Hepatocyte (in vitro differentiated cells): ENCODE measurements at places on chromosomes 7 and 10.

GRCh38 chr10:28754930-28755718, 77.8 kb downstream of the BAMBI start:
- DNase-seq: peak; percentile 52

DNA sequence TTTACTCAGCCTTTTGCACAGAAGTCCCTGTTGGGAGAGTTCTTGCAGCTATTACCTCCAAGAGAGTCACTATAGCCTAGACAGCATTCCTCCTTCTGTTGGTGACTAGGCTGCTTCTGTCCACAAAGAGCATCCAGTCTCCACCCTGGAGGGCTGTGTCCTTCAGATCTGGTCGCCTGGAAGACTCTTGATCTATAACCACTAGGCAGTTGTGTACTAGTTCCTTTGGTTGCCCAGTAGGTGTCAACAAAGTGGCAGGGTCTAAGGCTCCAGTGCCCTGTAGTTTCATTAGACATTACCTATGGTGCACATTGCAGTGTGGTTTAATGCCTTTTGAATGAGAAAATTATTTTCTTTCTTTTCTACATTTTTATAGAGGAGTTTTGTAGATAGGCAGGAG, 11.3 kb upstream of the AKR1C2 start:
- DNase-seq: no peak

- DNase-seq: no peak
These were observed 190.3 kb upstream of the SHH start for GRCh38 chr7:156002362-156003066.

DNA sequence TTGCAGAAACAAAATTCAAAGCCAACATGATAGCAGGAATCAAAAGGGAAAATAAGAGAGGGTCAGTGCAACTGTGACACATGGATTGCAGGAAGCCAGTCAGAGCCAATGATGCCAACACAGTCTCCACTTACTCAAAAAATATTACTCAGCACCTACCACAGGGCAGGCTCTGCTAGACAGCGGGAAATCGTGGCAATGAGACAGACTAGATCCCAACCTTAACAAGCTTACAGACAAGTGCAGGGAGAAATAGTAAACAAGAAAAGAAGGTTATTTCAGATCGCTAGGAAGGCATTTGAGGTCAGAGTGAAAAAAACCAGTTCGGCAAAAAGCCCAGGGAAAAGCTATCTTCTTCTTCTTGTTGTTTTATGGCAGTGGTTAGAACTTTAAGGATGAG, 45.2 kb upstream of the NPFFR1 start:
- DNase-seq: no peak

DNA sequence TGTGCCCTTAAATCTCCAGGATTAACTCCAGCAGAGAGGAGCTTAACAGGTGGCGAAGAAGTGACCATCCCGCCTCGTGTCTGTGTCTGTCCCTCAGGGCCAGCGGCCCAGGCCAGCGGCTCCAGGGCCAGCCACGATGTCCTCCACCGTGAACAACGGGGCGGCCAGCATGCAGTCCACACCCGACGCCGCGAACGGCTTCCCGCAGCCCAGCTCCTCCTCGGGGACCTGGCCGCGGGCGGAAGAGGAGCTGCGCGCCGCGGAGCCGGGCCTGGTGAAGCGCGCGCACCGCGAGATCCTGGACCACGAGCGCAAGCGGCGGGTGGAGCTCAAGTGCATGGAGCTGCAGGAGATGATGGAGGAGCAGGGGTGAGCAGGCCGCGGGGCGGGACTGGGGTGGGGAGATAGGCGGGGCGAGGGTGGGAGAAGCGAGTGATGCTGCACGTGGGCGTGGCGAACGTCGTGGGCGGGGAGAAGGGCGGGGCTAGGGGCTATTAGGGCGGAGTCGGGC, 33.3 kb downstream of the SRRM3 start:
- peak; percentile 90 for DNase-seq

DNA sequence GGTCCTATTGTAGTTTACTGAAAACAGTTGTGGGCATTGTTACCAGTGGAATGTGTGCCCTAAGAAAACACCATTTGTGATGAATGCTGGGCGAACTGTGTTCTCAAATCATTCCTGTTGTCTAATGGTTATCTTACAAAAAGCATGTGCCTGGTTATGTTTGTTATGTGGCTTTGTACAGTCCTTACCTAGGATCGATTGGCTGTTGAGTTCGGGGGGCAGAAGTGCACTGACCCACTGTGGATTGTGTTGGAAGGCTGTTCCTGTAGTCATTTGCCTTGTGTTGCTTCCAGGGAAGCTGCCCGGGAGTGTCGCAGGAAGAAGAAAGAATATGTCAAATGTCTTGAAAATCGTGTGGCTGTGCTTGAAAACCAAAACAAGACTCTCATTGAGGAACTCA, 84.3 kb downstream of the CREM start:
- no peak for DNase-seq

DNA sequence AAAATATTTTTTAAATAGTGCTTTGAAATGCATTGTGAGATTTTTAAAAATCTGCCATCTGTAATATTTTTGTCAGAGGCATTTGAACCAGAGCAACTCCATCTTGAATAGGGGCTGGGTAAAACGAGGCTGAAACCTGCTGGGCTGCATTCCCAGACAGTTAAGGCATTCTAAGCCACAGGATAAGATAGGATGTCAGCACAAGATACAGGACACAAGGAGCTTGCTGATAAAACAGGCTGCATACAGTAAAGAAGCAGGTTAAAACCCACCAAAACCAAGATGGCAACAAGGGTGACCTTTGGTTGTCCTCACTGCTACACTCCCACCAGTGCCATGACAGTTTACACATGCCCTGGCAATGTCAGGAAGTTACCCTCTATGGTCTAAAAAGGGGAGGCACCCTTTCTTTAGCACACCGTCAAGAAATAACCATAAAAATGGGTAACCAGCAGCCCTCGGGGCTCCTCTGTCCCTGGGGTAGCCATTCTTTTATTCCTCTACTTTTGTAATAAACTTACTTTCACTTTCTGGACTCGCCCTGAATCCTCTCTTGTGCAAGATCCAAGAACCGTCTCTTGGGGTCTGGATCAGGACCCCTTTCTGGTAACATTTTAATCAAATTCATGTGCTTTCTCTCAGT, 273.7 kb downstream of the SEMA3D start:
- DNase-seq: no peak

DNA sequence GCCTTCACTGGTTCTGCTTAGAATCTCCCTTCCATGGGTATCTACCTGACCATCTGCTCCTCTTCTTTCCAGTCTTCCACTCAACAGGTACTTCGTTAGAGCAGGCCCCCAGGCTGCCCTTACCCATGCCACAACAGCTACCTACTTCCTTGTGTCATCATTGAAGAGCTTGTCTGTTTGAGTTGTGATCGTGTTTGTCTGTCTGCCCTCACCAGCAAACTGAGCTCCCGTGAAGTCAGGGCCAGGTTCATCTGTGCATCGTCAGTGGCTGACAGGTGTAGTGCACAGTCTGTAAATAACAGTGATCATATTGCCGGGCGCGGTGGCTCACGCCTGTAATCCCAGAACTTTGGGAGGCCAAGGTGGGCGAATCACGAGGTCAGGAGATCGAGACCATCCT, 5.0 kb downstream of the NIPSNAP2 start:
- no peak for DNase-seq

DNA sequence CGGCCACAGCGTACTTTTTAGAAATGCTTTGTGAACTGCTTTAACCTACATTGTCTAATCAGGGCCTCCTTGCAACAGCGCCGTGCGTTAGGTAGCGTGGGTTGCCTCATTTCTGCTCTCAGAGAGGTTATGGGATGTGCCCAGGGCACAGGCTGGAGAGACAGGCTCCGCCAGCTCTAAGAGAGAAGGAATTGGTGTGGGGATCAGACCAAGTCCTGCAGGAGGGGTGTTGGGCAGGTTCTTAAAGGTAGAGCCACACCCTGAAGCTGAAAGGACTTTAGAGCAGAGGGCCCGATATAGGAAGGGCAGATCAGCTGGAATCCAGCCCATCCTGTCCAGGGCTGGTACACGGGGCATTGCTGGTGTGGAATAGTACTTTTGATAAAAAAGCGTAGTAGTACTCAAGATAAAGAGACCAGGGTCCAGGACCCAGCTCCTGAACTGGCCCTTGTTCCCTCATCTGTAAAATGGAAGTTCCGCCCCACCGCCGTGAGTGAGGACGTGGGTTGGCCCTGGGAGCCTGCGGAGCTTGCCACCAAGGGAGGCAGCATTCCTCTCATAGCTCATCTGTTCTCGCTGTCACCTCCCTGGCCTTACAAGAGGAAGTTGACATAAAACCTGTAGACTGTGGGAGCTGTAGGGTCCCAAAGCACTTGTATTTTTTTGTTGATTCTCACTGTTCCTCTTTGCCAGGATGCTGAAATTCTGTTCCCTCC, 37.2 kb downstream of the TMEM120A start:
- peak; percentile 59 for DNase-seq

- DNase-seq: no peak
These were observed 455.6 kb upstream of the FOXK1 start for GRCh38 chr7:4226524-4226882.

DNA sequence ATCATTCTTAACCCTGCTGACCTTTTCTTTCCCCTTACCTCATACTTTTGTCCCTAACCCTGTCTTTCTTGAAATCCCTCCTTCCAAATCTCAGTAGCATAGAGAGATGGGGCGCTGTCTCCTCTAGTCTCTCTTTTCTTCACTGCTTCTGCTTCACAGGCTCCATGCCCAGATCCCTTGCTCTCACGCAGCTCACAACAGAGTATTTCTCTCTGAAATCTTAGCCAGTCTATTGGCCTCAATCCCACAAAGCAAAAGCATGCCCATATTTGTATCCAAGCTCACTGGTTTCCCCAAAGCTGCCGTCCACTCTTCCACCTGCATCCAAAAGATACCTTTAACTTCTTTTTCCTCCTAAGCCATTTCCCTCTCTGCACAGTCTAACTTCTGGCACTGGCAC, 526.8 kb downstream of the PLXDC2 start:
- DNase-seq: no peak

GRCh38 chr10:22230158-22230833, 12.5 kb upstream of the EBLN1 start:
- peak; percentile 21 for DNase-seq

DNA sequence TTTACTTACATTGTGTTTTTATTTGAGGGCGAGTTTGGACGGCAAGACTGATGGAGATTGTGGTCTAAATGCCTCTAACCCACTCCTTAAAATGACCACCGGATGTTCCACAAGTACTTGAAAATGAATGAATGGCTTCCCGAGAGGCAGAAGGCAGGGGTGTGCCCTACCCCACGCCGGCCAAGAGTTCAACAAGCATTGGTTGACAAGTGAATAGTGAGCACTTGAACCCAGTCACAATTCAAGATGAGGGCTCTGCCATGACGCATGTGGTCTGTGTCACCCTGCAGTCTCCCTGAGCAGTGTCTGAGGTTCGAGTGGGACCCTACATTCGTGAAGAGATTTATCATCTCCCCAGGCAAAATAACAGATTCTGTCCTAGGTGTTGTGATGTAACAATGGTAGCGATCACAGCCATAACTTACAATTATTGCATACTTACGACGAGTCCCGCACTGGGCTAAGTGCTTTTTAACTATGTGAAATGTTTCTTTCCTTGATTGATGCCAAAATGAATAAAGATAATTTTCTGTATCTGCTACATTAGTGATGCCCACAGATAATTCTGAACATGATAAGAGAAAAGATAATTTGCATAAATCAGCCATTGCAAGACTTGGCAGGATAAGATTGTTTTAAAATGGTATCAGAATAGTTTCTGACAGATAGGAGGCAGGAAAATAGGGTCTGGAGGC, 305.4 kb downstream of the WDR37 start:
- no peak for DNase-seq

- no peak for DNase-seq
These were observed 1.2 kb downstream of the ING3 start for GRCh38 chr7:120951826-120952225.

DNA sequence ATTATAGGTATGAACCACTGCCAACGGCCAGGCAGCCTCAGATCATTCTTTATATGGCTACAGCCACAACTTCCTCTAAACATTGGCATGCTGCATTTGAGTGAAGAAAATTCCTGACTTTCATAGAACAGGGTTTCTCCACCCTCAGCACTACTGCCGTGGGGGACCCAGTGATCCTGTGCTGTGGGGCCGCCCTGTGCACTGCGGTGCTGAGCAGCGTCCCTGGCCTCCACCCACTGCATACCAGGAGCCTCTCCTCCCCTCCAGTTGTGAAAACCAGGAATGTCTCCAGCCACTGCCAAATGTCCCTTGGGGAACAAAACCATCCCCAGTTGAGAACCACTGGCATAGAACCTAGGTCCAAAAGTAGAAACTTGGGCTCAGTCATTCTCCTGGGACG, 15.8 kb downstream of the CNPY1 start:
- DNase-seq: no peak
